ENCODE measurements at places on chromosomes 7 and 10.

GRCh38 chr7:41033500-41033899, 669.4 kb downstream of the INHBA start:
- no peak for DNase-seq

DNA sequence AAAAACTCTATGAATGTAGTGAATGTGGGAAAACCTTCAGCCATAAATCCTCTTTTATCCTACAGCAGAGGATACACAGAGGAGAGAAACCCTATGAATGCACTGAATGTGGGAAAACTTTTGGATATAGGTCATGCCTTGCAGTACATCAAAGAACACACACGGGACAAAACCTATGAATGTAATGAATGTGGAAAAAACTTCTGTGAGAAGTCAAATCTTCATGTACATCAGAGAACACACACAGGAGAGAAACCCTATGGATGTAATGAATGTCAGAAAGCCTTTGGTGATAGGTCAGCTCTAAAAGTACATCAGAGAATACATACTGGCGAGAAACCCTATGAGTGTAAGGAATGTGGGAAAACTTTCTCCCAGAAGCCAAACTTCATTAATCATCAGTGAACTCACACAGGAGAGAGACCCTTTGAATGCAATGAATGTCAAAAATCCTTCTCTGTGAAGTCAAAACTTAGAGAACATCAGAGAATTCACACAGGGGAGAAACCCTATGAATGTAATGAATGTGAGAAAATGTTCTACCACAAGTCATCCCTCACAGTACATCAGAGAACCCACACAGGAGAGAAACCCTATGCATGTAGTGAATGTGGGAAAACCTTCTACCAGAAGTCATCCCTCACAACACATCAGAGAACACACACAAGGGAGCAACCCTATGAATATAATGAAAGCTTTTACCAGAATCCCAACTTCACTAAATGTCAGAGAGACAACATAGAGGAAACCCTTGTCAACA, 45.6 kb downstream of the ZNF487 start:
- no peak for DNase-seq

- no peak for DNase-seq
Measured at GRCh38 chr10:24643679-24644209, 79.9 kb downstream of the ARHGAP21 start.

GRCh38 chr10:91271886-91272285, 51.4 kb downstream of the PCGF5 start:
- DNase-seq: no peak

GRCh38 chr10:77586719-77587415, 50.7 kb downstream of the KCNMA1 start:
- DNase-seq: no peak

DNA sequence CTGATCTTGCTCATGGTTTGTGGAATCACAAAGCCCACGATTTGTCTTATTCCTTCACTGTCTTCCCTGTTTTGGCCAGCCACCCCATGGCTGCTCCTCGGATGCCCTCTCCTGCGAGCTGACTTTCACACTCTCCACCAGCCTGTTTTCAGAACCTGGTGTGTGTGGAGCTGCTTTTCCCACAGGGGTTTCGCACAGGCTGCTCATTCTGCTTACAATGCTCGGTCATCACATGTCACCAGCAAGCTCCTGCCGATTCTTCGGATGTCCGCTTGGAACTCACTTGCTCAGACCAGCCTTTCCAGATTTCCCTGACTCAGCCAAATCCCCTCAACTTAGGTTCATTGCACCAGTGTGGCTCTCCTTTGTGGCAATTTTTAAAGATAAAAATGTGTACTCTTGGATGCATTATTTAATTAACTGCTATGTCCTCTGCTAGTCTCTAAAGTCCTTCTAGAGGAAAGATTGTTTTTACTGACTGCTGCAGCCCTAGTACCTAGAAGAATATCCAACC, 1018.6 kb upstream of the LRRTM3 start:
- DNase-seq: no peak

DNA sequence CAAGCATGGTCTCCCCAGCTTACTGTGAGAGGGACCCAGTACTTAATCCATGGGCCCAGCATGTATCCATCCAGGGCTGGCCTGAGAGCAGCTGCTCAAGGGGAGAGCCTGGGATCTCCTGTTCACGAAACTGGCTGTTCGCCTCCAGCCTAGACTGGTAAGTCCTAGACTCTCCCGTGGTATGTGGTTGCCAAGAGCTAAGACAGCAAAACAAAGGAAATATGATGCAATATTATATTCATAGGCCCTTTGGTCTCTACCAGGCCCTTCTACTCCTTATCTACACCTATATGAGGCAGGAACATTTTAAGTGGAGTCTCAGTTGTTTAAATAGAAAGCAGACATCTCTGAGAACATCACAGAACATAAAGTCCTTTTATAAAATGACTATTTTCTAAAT, 28.9 kb upstream of the STK17A start:
- no peak for DNase-seq

- DNase-seq: peak; percentile 94
Measured at GRCh38 chr10:102641880-102642735, 2.2 kb upstream of the TRIM8 start.

DNA sequence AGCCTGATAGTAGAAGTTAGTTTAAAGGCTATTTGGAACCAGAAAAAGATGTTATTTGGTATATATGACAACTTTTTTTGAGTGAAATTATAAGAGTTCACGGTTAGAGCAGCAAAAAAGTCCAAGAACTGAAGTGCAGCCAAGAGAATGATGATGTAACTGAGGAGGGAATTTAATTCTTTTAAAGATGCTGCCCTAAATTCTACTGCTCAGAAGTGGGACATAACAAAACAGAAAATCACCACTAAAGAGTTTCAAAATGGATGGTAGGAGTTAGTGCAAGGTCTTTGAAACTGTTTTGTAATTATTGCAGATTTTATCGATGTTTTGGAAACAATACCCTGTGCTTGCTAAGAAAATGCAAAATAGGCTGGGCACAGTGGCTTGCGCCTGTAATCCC, 6.5 kb downstream of the SAMD8 start:
- DNase-seq: no peak

GRCh38 chr7:65846008-65846570, 26.8 kb upstream of the VKORC1L1 start:
- no peak for DNase-seq

GRCh38 chr10:103054621-103055020, 136.5 kb downstream of the CNNM2 start:
- no peak for DNase-seq

DNA sequence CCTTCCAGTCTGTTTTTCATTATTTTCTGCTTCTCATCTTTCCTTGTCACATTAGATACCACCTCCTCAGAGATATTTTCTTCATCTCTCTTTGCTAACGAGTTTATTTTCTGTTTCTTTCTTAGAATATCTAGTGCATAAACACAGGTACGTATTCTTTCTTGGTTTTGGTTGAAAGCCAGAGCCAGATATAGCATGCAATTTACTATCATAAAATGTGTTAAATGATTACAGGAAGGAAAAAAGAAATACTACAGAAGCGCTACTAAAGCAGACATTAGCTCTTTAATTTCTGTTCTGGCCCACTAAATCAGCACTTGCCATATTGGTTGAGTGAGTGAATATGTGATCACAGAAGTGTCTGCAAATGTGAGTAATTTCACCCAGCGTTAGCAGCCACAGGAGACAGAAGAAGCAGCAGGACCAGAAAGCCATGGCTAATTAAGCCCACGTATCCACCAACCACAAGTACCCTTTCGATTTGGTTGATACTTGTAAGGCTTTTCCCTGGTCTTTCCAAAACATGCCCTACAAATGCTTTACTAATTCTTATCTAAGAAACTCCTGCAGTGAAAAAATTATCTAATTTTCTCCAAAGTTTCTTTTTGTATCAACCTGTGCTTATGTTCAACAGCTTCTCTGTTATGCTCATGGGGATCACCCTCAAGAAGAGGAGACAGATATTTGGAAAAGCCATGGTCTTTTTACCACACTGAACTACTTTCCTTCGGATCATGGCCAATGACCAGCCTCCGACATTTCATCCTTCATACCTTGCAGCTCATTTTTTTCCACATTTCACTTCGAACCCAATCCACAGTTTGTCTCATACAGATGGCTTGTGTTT, 23.1 kb upstream of the MACC1 start:
- no peak for DNase-seq

DNA sequence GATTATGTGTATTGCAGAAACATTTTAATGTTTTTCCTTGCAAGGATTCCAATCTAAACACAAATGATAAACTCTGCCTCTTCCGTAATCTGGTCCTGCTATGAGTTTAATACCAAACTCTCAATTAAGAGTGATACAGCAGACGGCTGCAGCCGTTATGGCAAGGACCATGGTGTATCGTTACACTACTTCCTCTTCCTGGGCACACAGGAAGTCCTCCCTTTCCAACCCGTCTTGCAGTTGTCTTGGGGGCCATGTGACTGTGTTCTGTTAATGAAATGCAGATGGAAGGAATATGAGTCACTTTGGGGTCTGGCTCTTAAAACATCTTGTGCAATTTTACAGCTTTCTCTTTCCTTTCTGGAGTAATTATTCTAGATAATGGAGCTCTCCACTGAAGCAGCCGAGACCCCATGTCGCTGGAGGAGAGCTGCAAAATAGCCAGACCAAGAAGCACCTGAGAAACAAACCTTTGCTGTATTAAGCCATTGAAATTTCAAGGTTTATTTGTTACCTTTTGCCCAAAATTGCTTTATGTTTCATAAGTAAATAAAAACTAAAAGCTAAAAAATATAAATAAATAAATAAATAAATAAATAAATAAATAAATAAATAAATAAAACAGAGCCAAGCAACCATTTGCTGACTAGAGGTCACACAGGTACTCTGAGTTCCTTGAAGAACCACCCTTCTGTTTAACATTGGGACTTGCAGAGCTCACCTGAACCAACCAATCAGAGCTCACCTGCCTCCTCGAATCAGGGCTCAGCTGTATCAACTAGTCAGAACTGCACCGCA, 74.7 kb downstream of the FRMPD2 start:
- no peak for DNase-seq

GRCh38 chr7:91692800-91693199, 187.7 kb downstream of the MTERF1 start:
- DNase-seq: no peak

GRCh38 chr10:114874827-114875411, 53.3 kb downstream of the FHIP2A start:
- DNase-seq: no peak

DNA sequence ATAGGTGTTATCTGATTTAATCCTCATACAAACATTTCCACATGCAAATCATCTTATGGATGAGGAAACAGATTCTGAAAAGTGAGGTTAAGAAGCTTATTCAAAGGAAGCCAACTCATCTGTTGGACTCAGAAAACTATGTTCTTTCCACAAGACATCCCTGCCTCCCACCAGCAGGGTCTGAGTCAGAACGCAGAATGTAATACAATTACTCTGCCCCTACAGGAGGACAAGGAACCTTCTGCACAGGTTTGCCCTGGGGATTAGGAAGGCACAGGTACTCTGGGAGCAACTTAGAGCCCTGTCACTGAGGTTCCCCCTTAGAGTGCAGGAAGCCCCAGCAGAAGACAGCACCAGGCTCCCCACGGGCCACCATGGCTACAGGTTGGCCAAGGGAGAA, 255.7 kb downstream of the TNS3 start:
- DNase-seq: no peak

DNA sequence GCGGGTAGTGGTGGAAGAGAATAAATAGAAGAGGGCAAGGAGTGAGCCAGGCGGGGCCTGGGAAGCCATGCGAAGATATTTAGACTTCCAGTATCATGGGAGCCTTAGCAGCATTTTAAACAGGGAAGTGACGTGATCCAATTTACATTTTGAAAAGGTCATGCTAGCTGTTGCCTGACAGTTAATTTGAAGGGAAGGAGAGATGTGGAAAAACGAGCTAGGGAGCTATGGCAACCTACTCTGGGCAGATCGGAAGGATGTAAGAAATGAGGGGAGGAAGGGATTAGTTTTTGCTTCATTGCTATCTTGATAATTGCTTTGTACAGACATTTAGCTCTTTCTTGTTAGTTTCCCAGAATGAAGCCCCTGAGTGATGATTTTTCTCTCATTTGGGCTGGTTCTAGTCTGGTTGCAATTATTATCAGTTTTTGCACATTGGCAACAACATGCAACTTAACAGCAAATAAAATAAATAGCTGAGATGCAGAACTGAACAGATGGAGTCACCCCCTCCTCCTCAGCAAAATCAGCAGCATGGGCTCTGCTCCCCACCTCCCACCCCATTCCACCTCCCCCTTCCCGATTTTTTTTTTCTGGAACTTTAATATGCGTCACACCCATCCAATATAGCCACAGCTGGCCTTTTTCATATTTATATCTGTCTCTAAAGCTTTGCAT, 13.0 kb upstream of the CALU start:
- DNase-seq: no peak

DNA sequence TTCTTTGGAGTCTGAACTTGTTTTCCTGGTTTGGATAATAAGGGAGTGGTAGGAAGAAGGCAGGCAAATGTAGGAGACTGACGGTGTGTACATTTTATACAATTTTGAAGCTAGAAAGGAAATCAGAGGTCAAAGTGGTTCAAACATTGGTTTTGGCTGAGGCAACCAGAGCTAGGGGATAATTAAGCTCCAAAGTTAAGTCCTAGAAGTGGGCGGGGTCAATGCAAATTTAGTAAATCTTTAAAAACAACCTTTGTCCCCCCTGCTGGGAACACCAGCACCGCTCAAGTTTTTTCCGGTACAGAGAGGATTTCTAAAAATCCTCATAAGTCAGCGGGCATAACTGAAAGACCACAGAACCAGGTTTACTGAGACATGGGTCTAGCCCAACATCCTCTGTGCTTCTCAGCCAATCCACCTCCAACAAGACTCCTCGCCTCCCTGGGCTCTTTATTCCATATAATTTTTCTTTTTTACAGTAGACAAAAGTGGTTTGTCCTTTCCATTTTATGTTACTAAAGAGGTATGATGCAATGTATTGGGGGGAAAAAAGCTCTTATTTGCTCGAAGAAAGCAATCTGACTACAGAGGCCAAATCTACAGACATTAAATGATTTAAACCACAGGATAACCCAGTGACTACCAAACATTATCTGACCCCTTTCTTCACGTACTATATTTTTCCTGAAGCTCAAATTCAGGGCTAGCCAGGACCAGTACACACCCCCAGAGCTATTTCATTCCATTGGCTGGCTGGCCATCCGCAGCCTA, 1.6 kb downstream of the GLUD1 start:
- DNase-seq: no peak

- no peak for DNase-seq
Measured at GRCh38 chr10:25506821-25507335, 332.1 kb downstream of the GPR158 start.

- no peak for DNase-seq
Measured at GRCh38 chr10:88088441-88089340, 225.3 kb downstream of the PTEN start.
